CD8-positive, alpha-beta memory T cell (primary cell): ENCODE measurements at places on chromosomes 13 and 19.

DNA sequence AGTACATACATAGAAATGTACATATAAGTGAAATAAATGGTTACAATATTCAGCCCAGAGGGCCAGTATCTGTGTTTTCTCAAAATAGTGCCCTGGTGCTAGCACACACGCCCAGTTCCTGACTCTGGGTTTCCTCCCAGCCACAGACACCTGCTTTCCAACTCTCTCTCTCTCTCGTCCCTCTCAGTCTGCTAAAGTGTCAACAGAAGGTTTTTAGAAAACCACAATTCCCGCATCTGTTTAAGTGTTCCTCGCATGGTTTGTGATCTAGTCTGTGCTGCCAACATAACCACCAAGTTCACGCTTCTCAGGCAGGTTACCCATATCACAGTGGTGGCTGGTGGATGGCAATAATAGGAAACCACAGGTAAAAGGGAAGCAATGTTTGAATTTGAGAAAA, 17.8 kb upstream of the UPF3A start:
- DNase-seq = peak; percentile 9

- DNase-seq = no peak
These were observed 57.8 kb downstream of the MBNL2 start for GRCh38 chr13:97279913-97280312.

- no peak for DNase-seq
These were observed 1.9 kb downstream of the ISOC2 start for GRCh38 chr19:55459551-55459949.

GRCh38 chr13:46721054-46721453, 75.9 kb downstream of the ESD start:
- peak; percentile 6 for DNase-seq

- DNase-seq = peak; percentile 80
These were observed 1.3 kb upstream of the PPAN start for GRCh38 chr19:10104665-10105508.

- no peak for DNase-seq
These were observed 1266.2 kb downstream of the SLITRK5 start for GRCh38 chr13:88937384-88937783.

GRCh38 chr13:95880331-95880730, 172.9 kb downstream of the UGGT2 start:
- no peak for DNase-seq

DNA sequence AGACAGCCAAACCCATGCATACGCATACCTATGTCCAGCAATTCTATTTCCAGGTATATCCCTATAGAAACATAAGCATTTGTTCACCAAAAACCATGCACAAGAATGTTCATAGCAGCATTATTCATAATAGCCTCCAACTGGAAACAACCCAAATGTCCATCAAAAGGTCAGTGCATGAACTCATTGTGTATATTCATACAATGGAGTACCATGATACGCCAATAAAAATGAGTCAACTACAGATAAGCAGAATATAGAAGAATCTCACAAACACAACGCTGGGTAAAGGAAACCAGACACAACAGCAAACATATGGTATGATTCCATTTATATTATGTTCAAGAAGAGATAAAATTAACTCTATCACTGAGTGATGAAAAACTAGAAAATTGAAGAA, 23.8 kb downstream of the DEDD2 start:
- no peak for DNase-seq

- peak; percentile 95 for DNase-seq
These were observed 8.9 kb downstream of the ISYNA1 start for GRCh38 chr19:18428787-18429674.

GRCh38 chr19:29267701-29268100, 54.8 kb upstream of the UQCRFS1 start:
- DNase-seq = no peak

DNA sequence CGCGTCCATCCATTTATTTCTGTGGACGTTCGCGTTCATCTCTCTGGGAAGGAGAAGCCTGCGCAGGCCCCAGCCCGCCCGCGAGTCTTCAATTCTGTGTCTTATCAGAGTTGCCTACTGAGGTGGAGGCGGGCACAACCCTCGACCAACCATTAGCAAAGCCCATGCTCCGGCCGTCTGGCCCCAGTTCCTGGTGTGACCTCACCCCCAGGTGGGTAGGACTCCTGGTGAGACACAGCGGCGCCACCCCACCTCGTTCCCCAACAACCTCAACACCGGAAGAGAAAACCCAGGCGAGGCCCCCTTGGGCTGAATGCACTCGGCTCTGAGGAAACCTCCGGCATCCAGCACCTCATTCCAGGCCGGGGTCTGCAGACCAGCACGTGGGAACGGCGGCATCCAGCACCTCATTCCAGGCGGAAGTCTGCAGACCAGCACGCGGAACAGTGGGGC, 14.7 kb downstream of the ZNF787 start:
- no peak for DNase-seq

DNA sequence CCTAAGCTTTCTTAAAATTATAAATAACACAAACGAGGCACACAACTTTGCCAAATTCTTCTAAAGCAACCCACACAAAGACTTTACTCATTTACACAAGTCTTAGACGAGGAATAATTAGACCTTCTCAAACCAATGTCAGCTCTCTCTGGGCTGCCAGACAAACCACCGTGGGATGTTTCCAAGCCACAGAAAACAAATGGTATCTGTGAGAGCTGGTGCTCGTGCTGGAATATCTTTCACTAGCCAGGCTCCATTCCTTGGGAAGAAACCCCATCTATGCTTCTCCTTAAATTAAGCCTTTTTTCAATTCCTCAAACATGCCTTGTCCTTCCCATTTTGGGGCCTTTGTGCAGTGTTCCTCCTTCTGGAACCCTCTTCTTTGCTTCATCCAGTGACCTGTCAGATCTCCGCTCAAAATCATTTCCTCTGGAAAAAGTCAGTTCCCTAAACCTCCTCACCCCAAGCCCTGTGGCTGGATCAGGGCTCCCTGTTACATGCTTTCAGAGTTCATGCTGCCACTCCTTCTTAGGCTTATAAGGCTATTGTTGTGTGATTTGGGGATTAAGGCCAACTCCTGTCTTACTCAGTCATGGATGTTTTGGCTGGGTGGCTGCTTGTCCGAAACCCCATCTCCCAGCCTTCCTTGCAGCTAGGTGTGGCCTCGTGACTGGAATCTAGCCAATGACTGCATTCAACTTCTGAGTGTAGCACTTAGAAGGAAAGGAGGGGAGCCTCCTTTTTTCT, 64.2 kb upstream of the GTF2F2 start:
- no peak for DNase-seq

DNA sequence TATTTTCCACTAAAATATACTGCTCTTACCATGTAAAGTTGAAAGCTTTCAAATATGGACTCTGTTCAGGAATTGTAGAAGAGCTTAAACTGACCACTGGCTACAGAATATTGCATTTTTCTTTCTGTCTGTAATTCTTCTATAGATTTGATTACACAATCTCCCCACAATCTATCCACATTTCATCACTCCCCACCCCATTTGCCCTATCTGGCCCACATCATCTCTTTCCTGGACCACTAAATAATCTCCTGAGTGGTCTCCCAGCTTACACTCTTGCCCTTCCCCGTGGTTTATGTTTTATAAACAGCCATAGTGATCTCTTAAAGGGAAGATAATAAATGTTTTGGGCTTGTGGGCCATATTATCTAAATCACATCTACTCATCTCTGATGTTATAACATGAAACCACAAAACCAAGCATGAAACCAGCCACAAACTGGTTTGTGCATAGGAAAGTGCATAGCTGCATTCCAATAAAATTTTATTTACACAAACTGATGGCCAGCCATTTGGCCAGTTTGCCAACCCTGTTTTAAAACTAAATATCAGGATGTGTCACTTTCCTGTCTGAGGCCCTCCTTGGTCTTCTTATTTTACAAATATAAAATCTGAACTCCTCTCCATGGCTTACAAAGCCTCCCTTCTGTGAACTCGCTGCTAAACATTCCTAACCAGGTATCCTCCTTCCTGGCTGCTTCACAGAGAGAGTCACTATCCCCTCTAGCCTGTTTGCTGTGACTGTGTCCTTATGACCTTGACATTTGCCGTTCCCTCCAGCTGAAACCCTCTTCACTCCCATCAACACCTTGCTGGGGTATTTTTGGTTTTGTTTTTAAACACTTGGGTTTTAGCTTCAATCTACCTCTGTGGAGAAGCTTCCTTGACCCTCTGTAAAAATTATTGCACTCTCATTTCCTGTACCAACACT, 500.9 kb downstream of the GPC6 start:
- DNase-seq = no peak

- DNase-seq = no peak
These were observed 57.3 kb downstream of the SMARCA4 start for GRCh38 chr19:11018179-11018578.

- no peak for DNase-seq
These were observed 9.1 kb upstream of the GTF2F1 start for GRCh38 chr19:6402058-6402457.

GRCh38 chr19:8459095-8459494, 14.3 kb downstream of the HNRNPM start:
- DNase-seq = no peak
